NCI-H2171 treated with DMSO at 0.1 percent for 48 hours (cell line): ENCODE measurements at places on chromosomes 5 and 9.

GRCh38 chr9:89426384-89426961 lies 71.4 kb downstream of the SEMA4D start:
- no peak for DNase-seq

- peak; percentile 79 for DNase-seq
Observed at GRCh38 chr5:61280761-61281427, 51.2 kb upstream of the ZSWIM6 start.

- peak; percentile 40 for DNase-seq
Observed at GRCh38 chr9:34986540-34987047, 3.0 kb upstream of the DNAJB5 start.

DNA sequence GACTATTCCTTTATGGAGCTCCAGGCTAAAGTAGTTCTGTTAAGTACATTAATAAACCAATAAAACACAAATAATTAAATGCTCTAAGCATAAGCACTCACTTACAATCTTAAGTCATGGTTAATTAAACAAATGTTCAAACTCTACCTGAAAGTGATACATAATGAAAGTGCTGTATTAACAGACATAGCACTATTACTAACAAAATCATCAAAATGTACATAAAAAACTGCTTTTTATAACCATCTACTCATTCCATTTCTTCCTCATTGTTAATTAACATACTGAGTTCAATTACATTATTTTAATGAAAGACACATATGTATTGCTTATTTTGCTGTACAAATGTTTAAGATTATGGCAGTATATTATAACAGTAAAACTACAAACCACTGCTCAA lies 107.3 kb downstream of the AP3B1 start:
- no peak for DNase-seq

GRCh38 chr5:77353251-77353650 lies 138.9 kb downstream of the WDR41 start:
- DNase-seq = no peak

DNA sequence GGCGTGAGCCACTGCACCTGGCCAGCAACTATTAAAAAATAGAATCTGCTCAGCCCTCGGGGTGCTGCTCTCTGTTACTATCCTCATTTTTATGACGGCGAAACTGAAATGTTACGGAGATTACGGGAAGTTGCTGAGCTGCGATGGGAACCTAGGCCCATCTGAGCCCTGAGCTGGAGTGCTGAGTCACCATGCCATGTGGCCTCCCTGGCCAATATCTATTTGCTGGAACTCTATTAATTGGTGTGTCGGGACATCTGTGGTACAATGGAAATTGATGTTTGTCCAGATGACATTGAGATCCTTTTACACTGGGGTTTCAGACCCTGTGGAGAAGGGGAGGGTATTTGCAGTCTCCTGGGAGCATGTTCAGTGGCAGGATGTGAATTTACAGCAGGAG lies 8.1 kb downstream of the PRDM12 start:
- DNase-seq = peak; percentile 86

DNA sequence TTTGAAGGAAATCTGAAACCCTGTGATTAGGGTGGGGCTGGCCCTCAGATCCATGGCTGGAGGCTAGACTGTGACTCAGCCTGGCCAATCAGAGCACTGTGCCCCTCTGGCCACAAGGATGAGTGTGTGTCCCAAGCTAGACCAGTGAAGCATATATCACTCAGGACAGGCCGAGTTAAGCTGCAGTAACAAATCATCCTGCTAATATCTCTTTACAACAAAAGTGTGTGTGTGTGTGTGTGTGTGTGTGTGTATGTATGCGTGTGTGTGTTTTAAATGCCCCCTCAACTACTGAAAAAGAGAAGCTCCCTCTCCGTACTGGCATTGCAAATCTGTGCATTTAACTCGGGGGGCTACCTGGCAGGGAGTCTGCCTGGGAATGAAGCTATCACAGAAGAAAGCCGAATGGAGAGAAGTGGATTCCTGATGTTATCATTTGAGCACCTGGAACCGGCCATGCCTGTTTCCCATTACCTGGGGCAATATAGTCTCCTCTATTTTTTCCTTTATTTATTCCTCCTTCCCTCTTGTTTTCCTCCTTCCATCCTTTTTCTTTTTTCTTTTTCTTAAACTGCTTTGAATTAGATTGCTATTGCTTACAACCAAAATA lies 25.6 kb downstream of the STC2 start:
- no peak for DNase-seq

- DNase-seq = no peak
Observed at GRCh38 chr9:116549061-116549664, 137.9 kb upstream of the TRIM32 start.

DNA sequence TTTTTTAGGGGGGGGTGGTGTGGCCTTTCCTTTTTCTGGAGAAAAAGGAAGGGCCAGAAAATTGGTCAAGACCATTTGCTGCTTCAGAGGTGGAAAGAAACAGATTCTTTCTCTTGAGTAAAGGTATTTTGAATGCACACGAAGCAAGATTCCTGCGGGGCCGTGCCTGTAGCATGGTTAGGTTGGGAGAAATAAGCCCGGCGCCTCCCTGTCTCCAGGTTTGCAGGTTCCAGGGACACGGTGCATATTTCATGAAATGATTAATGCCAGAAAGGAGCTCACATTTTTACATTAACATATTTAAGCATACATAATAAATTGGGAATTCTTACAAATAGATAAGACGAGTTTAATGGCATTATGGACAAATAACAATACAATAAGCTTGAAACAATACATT lies 409.5 kb upstream of the IRX1 start:
- no peak for DNase-seq

DNA sequence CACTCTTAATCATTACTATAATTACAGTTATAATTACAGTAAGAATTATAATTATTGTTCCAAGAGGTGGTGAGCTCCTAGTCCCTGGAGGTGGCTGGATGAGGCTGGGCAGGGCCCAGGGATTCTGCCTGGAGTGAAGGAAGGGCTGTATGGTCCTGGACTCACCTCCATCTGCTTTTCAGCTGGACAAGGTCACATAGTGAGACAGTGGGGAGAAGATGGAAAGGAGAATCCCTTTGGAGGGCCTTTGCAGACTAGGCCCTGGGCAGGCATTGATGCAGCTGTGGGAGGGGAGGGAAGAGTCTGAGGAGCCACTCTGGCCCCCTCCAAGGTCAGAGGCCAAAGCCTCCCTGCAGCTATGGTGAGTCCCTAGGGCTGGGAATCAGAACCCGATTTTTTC lies 125.4 kb downstream of the RGS3 start:
- DNase-seq = no peak

DNA sequence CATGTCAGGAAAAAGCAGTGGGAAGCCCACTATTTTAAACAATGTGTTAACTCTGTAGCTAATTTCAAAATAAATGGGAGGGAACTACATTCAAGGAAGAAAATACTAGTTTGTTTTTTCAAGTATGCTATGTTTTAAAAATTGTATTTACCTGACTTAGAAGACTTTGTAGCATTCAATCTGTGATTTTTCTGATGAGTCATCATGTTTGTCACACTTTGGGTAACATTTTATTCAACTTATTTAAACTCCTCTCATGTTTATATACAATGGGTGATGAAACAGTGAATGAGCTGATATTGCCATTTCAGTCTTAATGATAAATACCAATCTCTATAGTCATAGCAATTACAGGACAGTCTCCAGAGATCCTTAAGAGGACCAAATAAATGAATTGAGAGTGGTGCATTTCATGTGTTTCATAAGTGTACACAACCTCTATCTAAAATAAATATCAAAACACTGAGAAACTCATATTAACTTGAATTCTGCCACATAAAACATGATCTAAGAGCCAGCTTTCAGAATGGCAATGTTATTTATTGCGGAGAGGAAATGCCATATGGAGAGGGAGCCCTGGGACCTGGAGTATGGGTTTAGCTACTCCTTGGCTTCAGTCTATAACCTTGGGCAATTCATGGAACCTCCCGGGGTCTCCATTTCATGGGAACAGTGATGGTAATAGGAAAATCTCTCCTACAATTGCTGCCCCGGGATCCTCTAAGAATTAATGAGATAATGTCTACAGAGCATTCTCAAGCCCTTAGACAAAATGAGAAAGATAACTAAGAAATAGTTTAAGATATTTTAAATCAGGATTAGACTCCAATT lies 913.9 kb downstream of the TLE4 start:
- no peak for DNase-seq

DNA sequence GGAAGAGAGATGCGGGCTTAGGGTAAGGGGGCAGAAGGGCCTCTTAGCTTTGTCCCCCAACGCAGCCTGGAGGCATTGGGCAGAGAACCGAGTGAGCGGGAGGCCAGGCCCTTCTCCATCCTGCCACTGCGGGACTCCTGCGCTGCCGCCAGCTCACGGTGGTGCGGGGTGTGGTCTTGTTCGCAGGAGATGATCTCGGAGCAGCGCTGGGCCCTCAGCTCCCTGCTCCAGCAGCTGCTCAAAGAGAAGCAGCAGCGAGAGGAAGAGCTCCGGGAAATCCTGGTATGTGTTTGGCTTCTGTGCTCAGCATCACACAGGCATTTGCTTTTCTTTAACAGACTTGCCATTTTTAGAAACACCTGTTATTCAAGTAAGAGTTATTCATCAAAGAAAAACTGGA lies 41.3 kb downstream of the LRSAM1 start:
- no peak for DNase-seq

GRCh38 chr9:6428940-6429889 lies 16.2 kb downstream of the UHRF2 start:
- DNase-seq = no peak

- peak; percentile 10 for DNase-seq
Observed at GRCh38 chr5:132227485-132228240, at the start of gene P4HA2. P4HA2 (minus strand) TSS chr5:132227853; CDS start chr5:132218626, 9,227 bp downstream.

DNA sequence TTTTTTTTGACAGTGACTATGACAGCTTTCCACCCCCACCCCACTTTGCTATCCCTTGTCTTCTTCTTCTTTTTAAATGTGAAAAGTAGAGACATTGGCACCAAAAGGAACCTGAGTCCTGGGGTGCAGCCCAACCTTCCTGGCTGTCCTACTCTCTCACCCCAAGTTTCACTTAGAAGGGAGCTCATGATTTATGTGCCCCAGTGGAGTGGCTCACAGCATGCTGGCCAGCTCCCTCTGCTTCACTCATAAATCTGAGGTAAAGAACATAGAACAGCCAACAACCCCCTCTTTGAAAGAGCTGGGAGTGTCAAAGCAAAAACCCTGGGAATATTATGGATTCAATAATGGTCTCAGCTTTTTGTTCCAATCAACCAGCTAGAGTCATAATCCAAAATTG lies 196.3 kb upstream of the DAPK1 start:
- DNase-seq = no peak

DNA sequence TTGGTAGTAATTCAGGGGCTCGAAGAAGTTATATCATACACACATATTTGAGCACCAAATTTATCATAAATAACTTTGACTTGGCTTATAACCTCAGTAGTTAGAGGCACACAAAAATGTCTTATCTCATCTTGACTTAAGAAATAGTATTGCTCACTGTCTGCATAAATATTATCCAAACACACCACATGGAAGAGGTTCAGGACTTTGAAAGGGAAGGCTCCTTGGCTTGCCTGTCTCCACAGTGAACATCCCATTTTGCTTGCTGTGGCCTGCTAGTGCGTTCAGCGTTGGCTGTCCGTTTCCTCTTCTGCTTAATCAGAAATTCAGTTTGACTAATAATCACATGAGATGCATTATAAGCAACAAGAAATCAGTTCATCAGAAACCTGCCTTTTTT lies 13.9 kb downstream of the GRXCR2 start:
- no peak for DNase-seq

DNA sequence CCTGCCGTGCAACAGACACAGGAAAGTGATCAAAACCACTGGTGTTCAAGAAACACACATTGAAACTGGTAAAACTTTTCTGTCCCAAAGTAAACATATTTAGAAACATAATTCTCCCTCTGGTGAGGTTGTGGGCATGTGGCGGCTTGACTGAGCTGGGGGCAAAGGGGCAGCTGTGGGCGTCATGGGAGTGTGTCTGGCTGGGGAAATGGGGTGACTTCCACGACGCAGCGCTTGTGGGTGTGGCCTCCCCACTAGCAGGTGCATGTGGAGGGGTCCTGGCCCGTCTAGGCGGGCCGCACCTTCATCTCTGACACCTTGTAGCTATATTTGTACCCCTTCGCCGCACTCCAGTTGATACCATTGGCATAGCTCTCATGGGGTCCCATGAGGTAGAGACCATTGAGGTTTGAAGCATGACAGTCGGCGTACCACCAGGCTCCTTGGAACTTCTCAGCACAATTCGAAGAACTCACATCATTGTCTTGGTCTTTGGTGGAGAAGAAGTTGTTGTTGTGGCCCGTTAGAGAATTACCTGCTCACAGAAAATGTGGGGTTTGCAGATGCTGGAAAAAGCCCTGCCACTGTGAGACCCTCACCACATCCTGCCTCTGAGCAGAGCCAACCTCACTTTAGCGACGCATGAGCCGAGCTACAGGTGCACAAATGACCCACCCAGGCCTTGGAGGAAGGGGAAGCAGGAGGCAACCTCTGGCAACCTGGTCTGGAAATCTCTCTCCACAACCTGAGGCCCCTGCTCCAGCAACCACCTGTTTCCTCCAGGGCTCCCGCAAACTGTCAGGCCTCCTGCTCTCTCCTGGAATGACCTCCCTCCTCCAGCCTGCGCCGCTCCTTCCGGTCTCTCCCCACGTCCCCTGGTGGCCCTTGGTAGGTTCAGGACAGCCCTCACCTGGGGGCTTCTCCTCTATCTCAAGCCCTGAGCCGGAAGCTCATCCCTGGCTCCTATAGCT lies 7.9 kb downstream of the FCN1 start:
- no peak for DNase-seq

GRCh38 chr5:139105621-139106071 lies 92.5 kb downstream of the SIL1 start:
- DNase-seq = peak; percentile 95
